ENCODE measurements at places on chromosomes 13 and 19. TPM values are rescaled to one million over a fixed set of nuclear protein-coding genes. Genes with fewer than 3 reads are reported as not detected.

Gene FGF14
- total RNA-seq, result 0.52 TPM

- peak; percentile 30 for DNase-seq
- no peak overlapping the region for H3K4me3 ChIP-seq
- H3K36me3 ChIP-seq, result no peaks in the 10 kb centered on the region
- peaks cover 13% of the 10 kb centered on the region for H3K4me1 ChIP-seq
- no peaks in the 10 kb centered on the region for H3K27me3 ChIP-seq
- no peak overlapping the region for H3K27ac ChIP-seq
Observed at GRCh38 chr19:4744451-4745174, 21.0 kb upstream of the DPP9 start.

Gene FOSB
- 84.7 TPM for total RNA-seq

Gene IGFL3
- not detected for total RNA-seq

DNA sequence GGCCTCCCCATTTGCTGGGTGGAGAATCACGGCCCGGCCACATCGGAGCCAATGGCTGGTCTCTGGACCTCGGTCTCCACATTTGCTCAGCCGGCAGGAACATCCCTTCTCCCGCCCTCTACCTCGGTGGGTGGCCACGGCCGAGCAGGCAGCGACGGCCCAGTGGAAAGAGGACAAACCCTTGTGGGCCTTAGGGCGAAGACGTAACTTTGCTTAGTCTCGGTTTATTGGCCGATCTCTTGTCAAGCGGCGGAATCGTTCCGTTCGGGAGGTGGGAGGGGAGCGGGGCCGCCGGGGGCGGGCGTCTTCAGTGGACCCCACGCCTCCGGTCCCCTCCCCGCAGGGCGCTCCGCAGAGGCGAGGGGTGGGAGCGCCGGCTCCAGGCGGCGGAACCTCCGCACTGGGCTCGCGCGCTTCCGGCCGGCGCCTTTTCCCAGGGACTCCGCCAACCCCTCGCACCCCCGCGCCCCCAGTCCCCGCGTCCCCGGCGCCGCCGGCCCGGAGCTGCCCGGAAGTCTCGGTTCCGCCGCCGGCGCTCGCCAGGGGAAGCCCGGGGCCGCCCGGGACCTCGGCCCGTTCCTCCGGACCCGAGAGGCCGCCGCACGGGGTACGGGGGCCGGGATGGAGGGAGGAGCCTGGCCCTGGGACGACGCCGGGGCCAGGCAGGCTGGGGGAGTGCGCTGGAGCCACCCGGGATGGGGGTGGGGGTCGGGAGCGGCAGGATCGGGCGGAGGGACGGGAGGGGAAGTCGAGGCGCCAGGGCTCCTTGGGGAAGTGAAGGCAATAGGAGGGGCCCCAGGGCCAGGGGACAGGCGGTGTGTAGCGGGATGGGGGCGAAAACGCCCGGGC lies at the start of gene ZNF580:
Gene ZNF580, plus strand, starts transcription at position 426 of the 849 bp plus-strand sequence. CDS start 1,507 bp downstream, outside the sequence.
- peak; percentile 62 for DNase-seq
- no peaks in the 10 kb centered on the region for H3K27me3 ChIP-seq
- no peaks in the 10 kb centered on the region for H3K36me3 ChIP-seq
- peak within 1 kb of the TSS; percentile 93 for H3K27ac ChIP-seq
- peaks cover 79% of the 10 kb centered on the region for H3K4me1 ChIP-seq

Gene HIPK4
- not detected for total RNA-seq

GRCh38 chr13:95564733-95565291 lies 12.3 kb downstream of the CLDN10 start:
- H3K4me1 ChIP-seq, result peaks cover 26% of the 10 kb centered on the region
- no peak for DNase-seq
- H3K27me3 ChIP-seq, result no peaks in the 10 kb centered on the region
- no peak overlapping the region for H3K4me3 ChIP-seq
- H3K36me3 ChIP-seq, result peaks cover 5% of the 10 kb centered on the region

DNA sequence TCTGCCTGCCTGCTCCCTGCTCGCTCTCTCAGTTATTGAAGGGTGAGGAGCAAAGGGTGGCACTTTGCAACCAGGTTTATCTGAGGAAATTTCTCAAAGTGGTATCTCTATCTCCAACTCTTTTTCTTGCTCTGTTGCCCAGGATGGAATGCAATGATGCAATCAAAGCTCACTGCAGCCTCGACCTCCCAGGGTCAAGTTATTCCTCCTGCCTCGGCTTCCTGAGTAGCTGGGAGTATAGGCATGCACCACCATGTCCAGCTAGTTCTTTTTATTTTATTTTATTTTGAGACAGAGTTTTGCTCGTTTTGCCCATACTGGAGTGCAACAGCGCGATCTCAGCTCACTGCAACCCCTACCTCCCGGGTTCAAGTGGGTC lies 4.9 kb downstream of the ACTMAP start:
- no peaks in the 10 kb centered on the region for H3K36me3 ChIP-seq
- no peak for DNase-seq
- no peak overlapping the region for H3K27ac ChIP-seq

GRCh38 chr13:31963631-31964030 lies 67.9 kb upstream of the FRY start:
- no peak overlapping the region for H3K4me3 ChIP-seq
- H3K27ac ChIP-seq, result no peak overlapping the region
- peaks cover 26% of the 10 kb centered on the region for H3K4me1 ChIP-seq
- H3K36me3 ChIP-seq, result no peaks in the 10 kb centered on the region

Gene PABPC3
- not detected for total RNA-seq

Gene SYCN
- 5,793 TPM for total RNA-seq

Measured in body of pancreas (tissue), 4 donors.